ENCODE measurements at places on chromosomes 13 and 19.

DNA sequence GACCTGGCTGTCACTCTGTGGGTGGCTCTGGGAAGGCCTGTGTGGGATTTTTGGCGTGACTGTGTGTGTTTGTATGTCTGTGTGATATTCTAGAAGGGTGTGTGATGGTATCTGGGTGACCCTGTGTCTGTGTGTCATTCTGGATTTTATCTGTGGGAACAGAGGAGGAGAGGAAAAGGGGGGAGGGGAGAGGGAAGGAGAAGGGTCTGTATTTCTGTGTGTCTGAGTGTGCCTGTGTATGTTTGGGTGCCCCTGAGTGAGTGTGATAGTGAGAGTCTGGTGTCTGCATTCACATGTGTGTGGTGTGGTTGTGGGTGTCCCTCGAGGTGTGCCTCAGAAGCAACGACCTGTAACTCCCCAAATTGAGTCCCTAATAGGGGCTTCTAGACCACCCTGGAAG, 8.1 kb upstream of the NFIX start:
- ATAC-seq: no peak

DNA sequence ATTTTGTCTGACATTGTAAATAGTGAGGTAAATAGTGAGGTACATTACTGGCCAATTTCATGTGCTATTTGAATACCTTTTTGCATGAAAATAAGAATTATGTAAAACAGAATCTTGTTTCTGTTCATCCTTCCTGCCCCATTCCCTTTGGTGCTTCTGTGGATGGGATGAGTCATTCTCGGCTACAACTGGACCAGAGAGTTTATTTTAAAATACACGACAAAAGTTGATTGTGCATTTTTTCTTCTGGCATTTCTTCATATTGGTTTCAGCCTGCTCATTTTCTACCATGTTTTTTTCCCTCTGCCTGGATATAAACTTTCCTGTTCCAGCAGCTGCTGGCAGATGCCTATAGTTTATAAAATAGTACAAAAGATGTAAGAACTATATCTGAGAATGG, 107.5 kb downstream of the CYSLTR2 start:
- ATAC-seq: no peak

GRCh38 chr13:39676315-39676876, 20.9 kb downstream of the COG6 start:
- ATAC-seq: no peak

GRCh38 chr13:36456577-36456976, 24.3 kb downstream of the CCNA1 start:
- ATAC-seq: no peak

- no peak for ATAC-seq
Measured at GRCh38 chr13:45554604-45555109, 60.9 kb downstream of the ERICH6B start.

DNA sequence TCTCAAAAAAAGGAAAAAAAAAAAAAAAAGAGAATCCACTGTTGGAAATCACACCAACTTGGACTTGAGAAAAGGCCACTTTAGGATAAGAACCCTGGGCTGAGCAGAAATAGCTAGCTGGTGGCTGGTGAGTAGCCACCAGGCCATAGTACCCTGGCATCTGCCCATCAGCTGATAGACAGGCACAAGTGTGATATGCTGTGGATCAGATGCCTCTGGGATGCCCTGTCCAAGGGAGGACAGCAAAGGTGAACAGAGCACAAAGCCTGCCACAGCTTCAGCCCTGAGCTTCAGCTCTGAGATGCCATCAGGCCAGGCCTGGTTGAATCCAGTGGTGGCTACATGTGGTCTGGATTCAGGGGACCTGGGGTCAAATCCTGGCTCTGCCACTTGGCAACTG, 8.7 kb downstream of the SIRT2 start:
- no peak for ATAC-seq

DNA sequence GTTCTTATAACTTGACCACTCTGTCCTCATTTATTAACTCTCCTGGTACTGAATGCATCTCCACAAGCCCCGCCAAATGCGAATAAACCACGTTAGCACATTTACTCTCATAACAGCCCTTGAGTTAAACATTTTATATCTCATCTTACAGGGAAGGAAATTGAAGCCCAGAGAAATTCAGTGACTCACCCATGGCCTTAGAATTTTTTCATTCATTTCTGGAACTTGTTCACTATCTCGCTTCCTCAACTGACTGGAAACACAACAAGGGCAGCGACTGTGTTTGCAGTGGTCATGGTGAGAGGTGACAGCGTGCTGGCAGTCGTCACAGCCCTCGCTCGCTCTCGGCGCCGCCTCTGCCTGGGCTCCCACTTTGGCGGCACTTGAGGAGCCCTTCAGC, 39.5 kb downstream of the SERP2 start:
- ATAC-seq: no peak

- no peak for ATAC-seq
Measured at GRCh38 chr19:1288833-1289685, 3.4 kb downstream of the EFNA2 start.

DNA sequence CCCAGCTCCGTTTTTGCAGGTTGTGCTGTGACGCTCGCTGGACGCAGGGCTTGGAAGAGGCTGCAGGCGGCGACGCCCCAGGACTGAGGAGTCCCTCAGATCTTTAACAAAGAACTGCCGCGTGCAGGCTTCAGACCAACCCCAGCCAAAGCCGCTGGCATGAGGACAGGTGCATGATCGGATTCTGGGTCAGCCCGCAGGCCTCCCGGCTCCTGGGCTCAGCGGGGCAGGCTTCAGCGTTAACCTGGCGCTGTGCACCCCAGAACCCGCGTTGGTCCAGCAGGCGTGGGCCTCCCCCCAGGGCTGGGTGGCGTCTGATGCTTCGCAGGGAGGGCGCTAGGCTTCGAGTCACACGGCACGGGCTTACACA, 920 bp upstream of the TIMM13 start:
- ATAC-seq: peak; percentile 5

DNA sequence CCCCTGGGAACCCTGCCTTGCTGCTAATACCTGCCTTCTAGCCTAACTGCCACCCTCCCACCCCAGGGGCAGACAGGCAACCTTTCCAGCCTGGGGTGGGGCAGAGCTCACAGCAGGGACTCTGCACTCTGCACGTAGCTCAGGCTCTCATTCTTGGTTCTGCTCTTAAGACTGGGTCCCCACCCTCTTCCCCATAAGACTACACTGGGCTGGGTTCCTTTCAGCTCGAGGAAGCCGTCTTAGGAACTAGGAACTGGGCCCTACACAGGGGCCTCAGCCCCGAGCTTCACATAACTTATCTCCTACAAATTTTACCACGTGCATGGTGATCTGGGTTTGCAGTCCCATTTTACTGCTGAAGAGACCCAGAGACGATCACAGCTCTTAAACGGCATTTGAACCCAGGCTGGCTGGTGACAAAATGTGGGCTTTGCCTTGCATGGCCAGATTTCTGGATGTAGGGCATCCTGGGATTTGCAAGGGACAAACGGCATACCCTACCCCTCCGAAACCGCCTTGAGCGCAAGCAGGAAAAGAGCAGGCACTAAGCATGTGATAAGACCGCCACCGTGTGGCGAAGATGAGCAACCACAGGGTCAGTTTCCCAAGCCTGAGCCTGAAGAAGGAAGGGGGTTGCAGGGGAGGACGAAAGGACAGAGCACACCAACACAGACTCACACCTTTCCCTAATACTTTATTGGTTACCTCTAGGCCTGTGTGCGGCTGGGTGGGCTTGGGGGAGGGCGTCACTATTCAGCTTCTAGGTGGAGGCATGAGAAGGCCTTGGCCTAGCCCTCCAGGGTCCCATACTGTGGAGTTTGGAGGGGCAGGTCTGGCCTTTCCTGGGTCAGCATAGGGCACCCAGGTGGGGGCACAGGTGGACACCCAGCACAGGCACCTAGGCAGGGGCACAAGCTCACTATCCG, 5.1 kb downstream of the JUNB start:
- ATAC-seq: peak; percentile 12

GRCh38 chr13:76820759-76821158, 65.4 kb downstream of the KCTD12 start:
- no peak for ATAC-seq

DNA sequence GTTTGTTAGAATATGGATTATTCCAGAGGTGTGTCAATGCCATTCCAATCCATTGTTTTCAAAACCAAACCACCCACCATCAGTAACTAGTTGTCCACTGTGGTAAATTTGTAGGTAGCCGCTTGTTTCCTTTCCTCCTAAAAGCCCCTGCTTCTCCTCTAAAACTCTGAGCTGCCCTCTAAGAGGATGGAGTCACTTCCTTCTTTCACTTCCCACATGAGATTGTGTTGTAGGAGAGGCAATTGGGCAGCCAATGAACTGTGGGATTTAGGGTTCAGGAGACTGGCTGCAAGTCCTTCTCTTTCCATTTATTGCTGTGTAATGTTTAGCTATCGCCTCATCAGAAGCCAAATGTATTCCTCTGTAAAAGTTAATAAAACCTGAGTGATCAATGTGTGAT, 49.9 kb upstream of the RFXAP start:
- no peak for ATAC-seq

DNA sequence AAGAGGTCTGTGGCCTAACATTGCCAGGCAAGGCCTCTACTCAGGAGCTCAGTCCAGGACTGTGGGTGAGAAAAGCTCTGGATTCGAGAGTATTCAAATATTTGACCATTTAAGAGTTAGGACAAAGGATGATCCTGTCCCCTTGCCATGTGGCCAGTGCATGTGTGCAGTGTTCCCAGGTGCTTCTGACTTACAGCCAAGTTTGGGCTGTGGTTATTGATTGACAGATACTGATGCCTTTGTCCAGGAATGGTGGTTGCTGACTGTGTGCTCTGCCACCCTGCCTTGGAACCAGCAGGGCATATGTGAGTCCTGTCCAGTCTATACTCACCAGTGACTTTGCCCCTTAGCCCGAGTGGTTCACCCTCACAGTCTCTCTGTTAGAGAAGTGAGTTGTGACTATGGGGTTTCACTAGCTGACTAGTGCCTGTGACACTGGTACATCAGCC, 51.9 kb downstream of the GARRE1 start:
- no peak for ATAC-seq

DNA sequence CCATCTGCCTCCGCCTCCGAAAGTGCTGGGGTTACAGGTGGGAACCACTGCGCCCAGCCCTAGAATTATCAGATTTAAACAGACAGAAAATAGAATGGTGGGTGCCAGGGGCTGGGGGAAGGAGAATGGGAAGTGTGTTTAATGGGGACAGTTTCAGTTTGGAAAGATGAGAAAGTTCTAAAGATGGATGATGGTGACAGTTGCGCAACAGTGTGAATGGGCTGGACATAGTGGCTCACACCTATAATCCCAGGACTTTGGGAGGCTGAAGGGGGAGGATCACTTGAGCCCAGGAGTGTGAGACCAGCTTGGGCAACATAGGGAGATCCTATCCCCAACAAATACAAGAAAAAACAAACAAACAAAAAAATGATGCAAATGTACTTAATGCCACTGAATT, 15.9 kb downstream of the KANK2 start:
- no peak for ATAC-seq

DNA sequence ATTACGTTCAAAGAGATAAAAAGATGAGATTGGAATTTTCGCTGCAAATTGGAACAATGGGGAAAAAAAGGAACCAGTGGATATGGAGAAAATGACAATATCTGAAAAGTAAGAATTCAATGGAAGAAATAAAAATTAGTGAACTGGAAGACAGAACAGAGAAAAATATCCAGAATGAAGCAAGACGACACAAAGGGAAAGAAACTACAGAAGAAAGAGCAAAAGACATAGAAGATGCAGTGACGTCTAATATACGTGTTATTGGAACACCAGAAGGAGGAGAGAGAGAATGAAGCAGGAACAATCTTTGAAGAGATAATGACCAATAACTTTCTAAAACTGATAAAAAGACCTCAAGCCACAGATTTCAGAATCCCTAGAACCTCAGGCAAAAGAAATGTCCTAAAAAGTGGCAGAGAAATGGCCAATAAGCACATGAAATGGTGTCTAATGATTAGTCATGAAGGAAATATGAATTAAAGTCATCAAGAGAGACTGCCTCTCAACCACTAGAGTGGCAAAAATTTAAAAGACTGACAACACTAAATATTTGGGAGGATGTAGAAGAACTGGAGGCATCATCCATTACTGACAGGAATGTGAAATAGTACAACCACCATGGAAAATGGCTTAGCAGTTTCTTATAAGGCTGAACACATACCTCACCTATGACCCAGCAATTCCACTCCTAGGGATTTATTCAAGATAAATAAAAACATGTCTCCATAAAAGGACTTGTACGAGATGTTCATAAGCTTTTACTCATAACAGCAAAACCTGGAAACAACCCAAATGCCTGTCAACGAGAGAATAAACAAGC, 56.5 kb downstream of the GADD45B start:
- ATAC-seq: no peak

- no peak for ATAC-seq
Measured at GRCh38 chr13:28501547-28501946, 6.6 kb upstream of the FLT1 start.

DNA sequence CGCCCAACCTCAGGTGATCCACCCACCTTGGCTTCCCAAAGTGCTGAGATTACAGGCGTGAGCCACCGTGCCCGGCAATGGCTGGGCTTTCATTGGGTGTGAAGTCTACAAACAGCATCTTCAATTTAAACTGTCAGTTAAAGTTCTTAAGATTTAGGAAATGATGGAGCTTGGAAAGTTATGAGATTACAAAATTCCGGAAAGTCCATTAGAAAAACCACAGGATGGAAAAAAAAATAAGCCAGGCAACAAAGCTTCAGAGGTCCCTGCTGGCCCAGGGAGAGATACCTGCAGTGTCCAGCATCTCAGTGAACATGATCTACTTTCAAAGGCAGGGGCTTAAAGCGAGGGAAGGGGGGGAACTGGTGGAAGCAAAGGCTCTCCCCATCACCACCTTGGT, 4.6 kb upstream of the ZNF587B start:
- no peak for ATAC-seq

- peak; percentile 8 for ATAC-seq
Measured at GRCh38 chr19:979318-979741, 4.8 kb upstream of the WDR18 start.

GRCh38 chr19:49348305-49349189, 13.3 kb downstream of the CD37 start:
- no peak for ATAC-seq

GRCh38 chr13:49146950-49147355, 73.2 kb upstream of the MLNR start:
- ATAC-seq: no peak

DNA sequence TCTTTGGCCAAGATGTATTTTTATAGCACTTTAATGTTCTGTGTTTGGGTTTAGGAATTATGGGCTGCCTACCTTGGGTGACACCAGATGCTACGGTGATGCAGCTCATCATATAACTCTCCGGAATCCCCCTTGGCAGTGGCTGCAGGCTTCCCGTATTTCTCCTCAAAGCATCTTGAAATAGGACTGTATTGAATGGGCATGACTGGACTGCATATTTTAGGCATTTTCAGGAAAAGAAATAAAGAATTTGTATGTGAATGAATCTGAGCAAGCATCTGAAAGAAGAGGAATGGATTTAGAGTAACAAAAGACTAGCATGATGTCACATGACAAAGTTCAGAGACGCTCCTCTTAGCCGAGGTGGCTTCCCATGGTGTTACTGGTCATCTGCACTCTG, 70.6 kb downstream of the DGKH start:
- ATAC-seq: peak; percentile 37

DNA sequence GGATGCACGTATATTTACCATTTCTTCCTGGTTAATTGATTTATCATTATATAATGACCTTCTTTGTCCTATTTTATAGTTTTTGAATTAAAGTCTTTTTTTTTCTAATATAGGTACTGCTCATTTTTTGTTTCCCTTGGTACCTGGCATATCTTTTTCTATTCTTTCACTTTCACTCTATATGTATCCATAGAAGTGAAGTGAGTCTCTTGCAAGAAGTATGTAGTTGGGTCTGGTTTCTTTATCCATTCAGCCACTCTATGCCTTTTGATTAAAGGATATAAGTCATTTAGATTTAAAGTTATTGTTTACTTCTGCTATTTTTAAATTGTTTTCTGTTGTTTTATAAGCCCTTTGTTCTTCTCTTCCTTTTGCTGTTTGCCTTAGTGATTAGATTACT, 194.3 kb upstream of the SLITRK6 start:
- ATAC-seq: no peak

All from motor neuron (in vitro differentiated cells).